ENCODE measurements at places on chromosomes 6 and 20.

DNA sequence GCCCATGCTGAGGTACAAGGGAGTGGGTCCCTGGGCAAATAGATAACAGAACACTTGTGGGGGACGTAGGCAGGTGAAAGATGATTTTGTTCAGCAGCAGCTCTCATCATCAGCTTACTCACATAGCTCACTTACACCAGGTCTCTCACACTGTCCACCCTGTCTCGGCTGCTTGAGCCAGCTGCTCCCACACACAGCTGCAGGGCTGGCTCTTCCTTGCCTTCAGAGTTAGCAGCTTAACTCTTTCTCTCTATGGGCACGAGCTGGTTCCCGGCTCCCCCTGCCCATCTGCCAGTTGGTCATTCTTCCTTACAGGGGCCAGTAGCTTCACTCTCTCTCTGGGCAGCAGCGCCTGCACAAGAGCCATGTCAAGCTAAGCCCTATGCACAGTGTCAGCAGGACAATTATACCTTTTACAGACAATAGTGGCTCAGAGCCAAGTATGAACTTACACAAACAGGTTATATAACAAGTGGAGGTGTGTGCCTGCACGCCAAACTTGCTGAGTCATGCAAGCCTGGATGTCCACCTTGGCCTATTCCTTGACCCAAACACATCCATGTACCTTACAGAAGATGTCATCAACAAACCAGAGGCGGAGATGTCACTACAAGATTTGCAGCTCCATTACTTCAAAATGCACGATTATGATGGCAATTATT lies 18.7 kb downstream of the ZNF391 start:
- no peak for DNase-seq

- no peak for DNase-seq
These were observed 87.9 kb downstream of the KIF13A start for GRCh38 chr6:17899491-17899890.

DNA sequence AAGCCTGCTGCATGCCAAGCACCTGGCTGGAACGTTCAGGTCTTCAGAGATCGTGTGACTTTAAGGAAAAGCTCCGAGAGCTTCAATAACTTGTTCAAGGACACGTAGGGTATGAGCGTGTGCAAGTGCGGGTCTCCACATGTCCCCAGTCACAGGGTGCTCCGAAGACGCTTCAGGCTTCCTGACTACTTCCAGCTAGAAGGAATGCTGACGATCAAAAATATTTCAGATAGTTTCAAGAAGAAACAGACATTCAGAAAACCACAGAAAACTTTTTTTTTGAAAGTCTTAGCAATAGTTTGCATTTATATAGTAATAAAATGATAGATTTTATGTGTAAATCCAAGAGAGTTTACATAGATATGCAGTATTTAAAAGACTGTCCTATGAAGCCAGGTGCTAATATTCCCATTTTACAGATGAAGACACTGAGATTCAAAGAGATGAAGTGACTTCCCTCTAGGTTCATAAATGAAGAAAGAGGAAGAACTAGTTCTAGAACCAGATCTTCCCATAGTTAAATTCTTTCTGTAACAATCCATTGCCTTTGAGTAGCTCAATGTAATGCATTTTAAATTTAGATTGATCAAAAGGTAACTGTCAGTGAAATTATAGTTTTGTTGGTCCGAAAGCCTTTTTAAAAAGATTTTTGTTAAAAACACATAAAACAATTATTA lies 247.6 kb downstream of the MYLK4 start:
- no peak for DNase-seq

DNA sequence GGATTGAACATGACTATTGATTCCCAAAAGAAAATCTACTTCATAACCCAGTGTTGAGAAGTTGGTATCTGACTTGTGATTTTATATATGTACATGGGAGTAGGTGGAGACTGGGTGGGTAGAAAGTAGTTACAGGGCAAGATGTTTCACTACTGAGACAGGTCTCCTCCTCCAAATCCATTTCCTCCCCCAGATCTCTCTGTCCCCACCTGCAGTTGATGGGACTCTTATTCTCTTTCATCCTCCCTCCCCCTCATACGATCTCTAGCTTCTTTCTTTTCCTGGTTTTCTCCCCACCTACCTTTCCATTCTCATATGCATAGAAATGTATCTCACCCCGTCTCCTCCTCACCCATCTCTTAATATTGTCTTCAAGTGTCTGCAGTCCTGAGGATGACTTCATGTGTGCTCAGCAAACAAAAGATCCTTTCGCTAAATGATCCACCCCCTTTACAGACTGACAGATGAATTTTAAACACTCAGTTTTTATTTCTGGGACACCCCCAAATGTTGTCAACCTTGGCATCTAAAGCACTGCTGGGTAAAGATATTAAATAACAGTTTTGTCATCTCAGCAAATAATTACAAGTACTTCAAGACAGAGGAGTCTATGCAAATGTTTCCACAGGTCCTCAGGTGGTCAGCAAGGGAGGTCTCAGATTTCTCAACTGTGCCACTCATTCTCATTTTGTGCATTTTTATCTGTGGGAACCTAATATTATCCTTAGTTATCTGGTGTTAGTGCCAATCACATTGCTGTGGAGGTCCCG lies 18.7 kb upstream of the HECA start:
- DNase-seq = no peak

- no peak for DNase-seq
These were observed 33.6 kb downstream of the TMX4 start for GRCh38 chr20:7985916-7986315.

DNA sequence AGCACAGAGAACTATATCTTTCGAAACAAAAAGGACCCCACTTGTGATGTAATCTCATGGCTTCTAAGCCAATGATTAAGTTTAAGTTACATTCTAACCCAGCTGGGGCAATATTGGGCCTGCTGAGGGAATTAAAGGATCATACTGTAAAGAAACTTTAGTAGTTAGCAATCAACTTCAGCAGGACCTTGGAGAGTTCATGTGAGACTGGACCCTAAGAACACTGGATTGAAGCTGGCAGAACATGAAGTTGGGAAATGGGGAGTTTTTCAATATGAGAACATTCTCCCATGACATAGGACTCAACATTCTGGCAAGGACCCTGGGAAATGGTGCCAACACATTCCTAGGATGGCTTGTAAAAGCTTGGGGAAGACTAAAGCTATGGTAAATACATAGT lies 516.2 kb downstream of the PKHD1 start:
- no peak for DNase-seq

GRCh38 chr6:27669295-27669623 lies 196.4 kb upstream of the ZNF184 start:
- no peak for DNase-seq

DNA sequence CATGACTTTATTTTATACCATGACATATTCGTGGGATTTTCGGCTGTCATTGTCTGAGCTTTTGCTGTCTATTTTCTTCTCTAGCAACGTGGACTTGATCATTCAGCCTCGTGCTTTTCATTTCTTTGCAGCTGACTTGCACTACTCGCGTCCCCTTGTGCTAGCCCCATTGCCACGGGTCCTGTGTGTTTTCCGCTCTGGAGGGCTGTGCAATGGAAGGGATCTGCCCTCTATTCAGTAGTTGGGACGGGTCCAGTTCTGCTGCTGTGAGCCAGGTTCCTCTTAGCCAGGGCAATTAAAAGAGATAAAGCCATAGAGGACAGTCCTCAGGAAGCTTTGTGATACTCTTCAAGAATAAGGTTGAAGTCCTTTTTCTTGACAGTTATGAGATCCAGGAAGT lies 17.6 kb downstream of the NEDD9 start:
- no peak for DNase-seq

DNA sequence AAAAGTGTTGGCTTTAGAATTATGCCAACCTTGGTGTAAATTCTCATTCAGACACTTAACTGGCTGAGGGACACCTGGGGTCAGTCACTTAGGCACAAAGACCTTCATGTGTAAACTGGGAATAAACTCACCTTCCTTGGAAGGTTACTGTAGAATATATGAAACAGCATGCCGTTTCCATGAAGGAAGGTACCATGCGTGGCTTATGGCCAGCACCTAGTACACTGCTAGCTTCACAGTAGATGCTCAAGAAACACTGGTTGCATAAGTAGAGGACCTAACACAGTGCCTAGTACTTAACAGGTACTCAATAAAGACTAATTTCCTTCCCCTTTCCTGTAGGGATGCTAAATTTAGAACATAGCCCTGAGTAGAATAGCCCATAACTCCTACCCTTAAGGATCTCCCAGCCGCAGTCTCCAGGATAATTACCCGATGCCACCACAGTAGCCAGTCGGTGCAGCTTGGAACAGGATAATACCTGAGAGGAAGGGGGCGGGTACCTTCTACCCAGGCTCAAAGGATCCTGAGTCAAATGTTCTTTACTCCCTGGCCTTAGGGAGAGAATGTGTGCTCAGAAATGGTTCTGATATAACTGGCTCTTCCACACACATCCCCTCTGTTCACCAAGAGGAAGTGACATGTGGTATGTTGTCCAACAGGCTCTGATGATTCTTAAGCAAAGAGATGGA lies 3.6 kb downstream of the BCL2L1 start:
- DNase-seq = no peak

DNA sequence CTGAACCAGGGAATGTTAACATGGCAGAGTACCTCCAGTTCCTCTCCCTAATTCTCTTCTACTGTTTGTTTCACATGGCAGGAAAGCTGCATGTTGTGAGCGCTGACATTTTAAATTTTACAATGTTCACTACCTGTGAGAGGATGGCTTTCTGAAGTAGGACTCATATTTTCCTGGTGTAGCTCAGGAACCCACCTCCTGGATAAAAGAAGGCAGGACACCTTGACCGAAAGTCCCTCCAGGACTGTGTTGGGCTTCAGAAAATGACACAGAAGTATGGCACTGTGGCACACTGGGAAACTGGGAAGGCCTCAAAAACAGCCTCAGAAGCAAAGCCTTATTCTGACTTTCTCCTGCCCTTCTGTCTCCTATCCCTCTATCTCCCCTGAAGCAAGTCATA lies 33.3 kb downstream of the PTPRK start:
- DNase-seq = no peak

GRCh38 chr6:111680015-111680712 lies 74.5 kb upstream of the TRAF3IP2 start:
- DNase-seq = no peak

- no peak for DNase-seq
These were observed 21.6 kb upstream of the CCDC28A start for GRCh38 chr6:138752017-138752416.

DNA sequence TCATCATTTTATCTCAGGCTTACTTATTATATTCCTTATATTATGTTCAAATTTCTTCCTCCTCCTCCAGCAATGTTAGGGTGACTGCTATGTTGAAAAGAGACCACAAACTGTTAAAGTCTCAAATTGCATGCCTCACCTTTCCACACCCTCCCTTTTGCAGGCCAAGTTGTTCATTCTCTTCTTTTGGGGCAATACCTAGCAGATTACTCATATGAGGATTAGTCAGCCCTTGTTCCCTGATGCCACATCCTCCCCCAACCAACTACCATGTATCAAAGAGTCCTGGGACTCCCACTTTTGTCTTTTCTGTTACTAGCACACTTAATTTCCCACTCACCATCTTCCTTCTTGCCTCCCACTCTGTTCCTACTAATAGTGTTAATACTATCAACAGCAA lies 434.7 kb downstream of the BCKDHB start:
- no peak for DNase-seq

- no peak for DNase-seq
These were observed 293.9 kb downstream of the QKI start for GRCh38 chr6:163708466-163708865.

DNA sequence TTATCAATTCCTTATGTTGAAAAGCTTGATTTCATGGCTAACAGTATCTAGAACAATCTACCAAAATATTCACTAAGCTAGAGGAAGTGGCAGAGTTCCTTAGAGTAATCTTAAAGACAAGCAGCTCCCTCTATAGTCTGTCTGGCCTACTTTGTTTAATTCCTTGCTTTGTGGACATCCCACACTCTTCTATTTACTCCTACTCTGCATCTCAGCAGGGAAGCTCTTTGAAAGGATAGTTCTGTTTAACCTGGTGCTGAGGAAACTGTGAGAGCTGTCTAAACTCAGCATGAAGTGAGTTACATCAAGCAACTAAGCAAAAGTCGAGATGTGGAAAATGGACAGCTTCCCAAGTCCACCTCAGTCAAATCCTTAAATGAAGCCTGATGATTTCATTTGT lies 4.3 kb downstream of the REV3L start:
- no peak for DNase-seq

- no peak for DNase-seq
These were observed 177.4 kb downstream of the TFAP2A start for GRCh38 chr6:10237298-10238038.

GRCh38 chr6:106162921-106163320 lies 76.8 kb downstream of the PRDM1 start:
- no peak for DNase-seq

GRCh38 chr6:35691027-35691824 lies 2.5 kb upstream of the FKBP5 start:
- DNase-seq = no peak

GRCh38 chr20:39890697-39891096 lies 798.3 kb downstream of the MAFB start:
- DNase-seq = no peak

DNA sequence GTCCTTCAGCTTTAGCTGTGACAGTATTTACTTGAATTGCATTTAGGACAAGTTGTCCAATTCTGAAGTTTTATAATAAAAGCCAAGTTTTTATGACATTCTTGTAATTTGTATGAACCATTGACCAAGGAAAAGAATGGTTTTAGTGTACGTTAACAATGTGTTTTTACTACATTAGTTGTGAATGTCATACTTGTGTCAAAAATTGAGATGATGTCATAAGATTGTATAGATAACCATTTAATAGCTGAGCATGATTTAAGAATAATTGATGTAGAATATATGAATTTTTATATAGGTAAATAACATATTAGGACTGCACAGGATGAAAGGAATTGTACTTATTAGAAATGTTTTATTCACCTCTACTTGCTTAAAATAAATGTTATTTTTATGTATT lies 102.9 kb downstream of the MACROD2 start:
- DNase-seq = no peak

GRCh38 chr6:11919771-11920440 lies 92.2 kb upstream of the HIVEP1 start:
- no peak for DNase-seq

DNA sequence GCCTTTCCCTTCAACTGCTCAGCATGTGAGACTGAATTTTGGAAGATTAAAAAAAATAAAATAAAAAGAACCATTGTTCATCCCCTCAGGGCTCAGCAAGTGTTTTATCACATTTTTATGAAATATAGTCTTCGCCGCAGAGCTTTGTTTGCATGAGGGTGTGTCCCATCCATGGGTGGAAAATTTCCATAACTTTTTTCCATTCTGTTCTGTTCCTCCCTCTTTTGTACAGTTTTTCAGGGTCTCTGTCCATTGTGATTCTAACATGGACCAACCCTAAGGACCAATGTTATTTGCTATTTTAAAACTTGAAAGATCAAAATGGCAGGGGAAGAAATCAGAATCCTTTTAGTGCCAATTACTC lies 213.3 kb upstream of the SGK1 start:
- no peak for DNase-seq

DNA sequence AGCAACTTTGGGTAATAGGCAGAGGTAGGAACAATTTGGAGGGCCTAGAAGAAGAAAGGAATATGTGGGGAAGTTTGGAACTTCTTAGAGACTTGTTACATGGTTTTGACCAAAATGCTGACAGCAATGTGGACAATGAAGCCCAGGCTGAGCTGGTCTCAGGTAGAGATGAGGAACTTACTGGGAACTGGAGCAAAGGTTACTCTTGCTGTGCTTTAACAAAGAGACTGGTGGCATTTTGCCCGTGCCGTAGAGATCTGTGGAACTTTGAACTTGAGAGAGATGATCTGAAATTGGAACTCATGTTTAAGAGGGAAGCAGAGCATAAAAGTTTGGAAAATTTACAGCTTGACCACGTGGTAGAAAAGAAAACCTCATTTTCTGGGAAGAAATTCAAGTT lies 28.3 kb upstream of the TMEM200A start:
- DNase-seq = no peak

- no peak for DNase-seq
These were observed 761.9 kb upstream of the MMS22L start for GRCh38 chr6:98044791-98045470.

All from T-helper 2 cell (primary cell).